ENCODE measurements at places on chromosomes 1 and 21. TPM values are rescaled to one million over a fixed set of nuclear protein-coding genes. Genes with fewer than 3 reads are reported as not detected.

Gene PCSK9
- 0.26 TPM for total RNA-seq

Gene FOXD2
- 0.13 TPM for total RNA-seq

Gene FCAMR
- not detected for total RNA-seq

Gene NT5C1A
- 0.42 TPM for total RNA-seq

Gene C1orf115
- total RNA-seq = 28.5 TPM

Gene AIRE
- total RNA-seq = not detected
